ENCODE measurements at places on chromosomes 3 and 15.
A peak's percentile ranks its signal among the peaks of the same experiment; 100 is the strongest.

DNA sequence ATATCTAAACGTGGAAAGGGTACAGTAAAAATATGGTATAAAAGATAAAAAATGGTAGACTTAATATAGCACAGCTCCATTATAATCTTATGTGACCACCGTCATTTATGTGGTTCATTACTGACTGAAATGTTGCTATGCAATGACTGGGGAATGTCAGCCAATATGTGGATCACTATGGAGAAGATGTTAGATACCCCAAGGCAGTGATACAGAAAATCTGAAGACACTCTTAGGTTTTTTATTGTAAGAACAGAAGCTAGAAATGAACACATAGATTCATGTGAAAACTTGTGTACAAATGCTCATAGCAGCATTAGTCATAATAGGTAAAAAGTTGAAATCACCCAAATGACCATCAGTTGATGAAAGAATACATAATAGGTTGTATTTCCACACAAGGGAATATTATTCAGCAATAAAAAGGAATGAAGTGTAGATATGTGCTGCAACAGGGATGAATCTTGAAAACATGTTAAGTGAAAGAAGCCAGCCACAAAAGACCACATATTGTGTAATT, 18.4 kb downstream of the MEF2A start:
- DNase-seq: no peak

GRCh38 chr3:29335438-29335837, 54.6 kb downstream of the RBMS3 start:
- peak; percentile 99 for DNase-seq

DNA sequence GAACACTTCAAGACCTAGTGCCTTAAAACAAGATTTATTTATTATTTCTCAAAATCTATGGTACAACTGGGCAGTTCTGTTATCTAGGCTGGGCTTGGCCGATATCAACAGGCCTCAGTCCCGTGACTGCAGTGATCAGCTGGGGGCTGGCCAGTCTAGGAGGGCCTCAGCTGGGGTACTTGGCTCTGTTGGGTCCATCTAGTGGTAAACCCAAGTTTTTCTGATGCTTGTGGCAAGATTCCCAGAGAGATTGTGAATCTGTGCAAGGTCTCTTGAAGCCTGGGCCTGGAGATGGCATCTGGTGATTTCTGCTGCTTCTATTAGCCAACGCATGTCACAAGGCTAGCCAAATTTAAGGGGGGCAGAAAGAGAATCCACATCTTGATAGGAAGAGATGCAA, 482.4 kb upstream of the SGO1 start:
- peak; percentile 16 for DNase-seq

GRCh38 chr3:184314700-184315542, 515 bp downstream of the EIF4G1 start:
- DNase-seq: peak; percentile 84

DNA sequence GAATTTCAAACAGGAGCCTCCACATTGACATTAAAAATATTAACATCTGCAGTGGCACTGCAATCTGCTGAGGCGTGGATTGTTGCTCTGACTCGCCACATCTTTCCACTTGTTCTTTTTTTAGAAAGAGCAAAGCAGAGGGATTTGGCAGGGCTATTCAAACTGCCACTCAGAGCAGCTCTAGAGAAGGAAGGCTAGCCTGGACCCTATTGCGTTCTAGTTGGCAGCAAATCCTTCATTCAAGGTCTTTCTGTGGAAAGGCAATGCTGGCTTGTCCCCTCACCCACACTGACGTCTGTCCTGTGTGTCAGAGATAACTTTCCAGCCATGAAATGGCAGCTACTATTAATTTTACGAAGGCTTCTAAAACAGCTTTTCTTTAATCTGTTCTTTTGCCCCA, 483.2 kb upstream of the SGO1 start:
- peak; percentile 57 for DNase-seq

- no peak for DNase-seq
Measured at GRCh38 chr15:91254766-91255165, 154.7 kb downstream of the SV2B start.

- no peak for DNase-seq
Measured at GRCh38 chr3:13614607-13615006, 65.7 kb downstream of the FBLN2 start.

DNA sequence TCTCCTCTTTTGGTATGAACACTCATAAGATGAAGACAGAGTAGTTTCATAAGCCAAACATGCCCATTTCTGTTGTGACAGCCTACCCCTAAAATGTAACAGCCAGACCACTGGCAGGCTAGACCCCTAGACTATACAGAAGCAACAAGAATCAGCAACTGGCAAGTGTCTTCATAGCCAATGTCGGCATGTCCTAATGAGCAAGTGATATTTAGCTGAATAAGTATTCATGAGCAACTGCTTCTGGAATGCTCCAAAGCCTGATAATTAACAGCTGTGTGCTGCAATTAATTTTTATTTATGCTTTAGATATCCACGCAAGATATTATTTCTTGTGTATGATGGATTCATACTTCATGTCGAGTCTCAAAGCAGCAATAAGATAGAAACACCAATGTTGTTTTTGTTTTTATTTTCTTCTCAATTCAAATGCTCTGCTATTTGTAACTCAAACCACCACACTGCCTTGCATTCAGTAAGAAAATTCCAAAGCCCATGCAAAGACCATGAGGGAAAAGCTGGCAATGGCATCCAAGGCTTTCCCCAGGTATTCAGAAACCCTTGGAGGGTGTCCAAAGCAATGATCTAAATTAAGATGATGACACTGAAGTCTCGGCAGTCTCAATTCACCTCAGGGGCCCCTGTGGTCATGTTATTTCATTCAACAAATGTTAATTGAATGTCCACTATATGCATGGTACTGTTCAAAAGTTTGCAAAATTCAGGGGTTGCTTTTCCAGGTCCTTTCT, 167.7 kb upstream of the NECTIN3 start:
- no peak for DNase-seq

GRCh38 chr3:9817436-9817835, 7.4 kb downstream of the TTLL3 start:
- DNase-seq: no peak
